Fibroblast of gingiva (primary cell): ENCODE measurements at places on chromosomes 13 and 19.

DNA sequence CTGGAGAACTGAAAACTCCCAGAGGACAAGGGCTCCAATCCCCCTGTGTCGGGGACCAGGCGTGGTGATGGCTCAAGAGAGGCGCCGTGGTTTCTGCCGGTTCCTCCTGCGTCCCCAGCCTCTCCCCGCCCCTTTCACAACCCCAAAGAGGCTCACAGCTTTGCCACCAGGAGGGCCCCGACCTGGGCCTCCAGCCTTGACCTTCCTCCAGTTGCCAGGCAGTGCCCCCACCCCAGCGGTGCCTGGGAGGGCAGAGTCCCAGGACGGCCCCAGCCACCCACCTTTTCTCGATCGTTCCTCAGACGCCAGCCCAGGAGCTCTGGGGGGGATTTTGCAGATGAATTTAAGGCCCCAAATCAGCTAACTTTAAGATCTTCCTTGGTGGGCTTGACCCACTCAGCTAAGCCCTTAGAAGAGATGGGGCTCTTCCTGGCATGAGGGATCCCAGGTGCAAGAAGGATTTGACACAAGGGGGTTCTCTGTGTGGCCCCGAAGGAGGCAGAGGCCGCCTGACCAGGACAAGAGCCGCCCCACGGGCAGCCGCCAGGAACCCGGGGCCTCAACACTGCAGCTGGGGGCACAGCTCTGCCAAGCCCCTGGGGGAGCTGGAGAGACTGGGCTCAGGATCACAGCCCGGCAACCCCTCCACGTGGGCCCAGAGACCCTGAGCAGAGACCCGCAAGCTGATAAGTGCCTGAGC is 47.0 kb downstream of the MCF2L start:
- DNase-seq, result no peak

DNA sequence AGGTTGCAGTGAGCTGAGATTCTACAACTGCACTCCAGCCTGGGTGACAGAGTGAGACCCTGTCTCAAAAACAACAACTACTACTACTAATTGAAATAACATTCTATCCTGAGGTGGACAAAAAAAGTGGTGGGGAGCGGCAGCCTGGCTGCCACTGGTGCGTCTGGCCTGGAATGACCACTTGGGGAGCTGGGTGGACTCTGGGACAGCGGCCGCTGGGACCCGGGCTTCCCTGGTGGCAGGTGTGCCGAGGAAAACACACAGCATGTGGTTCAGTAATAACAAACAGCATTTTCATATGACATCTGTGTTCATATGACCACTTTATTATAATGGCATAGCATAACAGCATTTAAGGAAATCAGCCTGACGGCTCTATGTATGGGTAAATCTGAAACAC is 33.9 kb downstream of the TFDP1 start:
- DNase-seq, result no peak

- no peak for DNase-seq
Observed at GRCh38 chr13:28077231-28077630, 23.1 kb downstream of the FLT3 start.

DNA sequence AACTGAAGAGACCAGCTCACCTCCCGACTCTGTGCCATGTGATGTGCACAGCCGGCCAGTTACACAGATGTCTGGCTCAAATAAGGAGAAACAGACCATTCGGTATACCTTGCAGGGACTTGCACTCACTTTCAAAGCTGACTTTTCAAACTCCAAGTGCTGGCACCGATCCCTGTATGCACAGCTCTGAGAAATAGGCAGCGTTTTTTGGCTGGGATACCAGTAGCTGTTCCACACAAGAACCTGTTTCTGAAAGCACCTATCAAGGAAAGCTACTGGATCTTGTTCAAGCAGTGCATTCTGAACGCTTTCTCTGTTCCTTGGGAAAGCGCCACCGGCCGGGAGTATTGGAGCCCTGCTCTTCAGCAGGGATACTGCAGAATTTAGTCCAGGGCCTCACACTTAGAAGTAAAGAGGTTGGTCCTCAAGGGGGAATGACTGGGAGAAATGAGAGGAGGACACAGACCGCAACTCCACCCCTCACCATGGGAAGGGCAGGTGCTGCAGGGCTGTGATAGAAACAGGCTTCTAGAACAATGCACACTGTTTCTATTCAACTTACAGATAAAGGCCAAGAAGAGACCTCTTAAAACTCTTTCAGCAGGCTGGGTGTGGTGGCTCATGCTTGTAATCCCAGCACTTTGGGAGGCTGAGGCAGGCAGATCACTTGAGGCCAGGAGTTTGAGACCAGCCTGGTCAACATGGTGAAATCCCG is 53.6 kb upstream of the PABPC3 start:
- DNase-seq, result no peak

- DNase-seq, result no peak
Observed at GRCh38 chr13:111924678-111925075, 142.3 kb upstream of the SOX1 start.

DNA sequence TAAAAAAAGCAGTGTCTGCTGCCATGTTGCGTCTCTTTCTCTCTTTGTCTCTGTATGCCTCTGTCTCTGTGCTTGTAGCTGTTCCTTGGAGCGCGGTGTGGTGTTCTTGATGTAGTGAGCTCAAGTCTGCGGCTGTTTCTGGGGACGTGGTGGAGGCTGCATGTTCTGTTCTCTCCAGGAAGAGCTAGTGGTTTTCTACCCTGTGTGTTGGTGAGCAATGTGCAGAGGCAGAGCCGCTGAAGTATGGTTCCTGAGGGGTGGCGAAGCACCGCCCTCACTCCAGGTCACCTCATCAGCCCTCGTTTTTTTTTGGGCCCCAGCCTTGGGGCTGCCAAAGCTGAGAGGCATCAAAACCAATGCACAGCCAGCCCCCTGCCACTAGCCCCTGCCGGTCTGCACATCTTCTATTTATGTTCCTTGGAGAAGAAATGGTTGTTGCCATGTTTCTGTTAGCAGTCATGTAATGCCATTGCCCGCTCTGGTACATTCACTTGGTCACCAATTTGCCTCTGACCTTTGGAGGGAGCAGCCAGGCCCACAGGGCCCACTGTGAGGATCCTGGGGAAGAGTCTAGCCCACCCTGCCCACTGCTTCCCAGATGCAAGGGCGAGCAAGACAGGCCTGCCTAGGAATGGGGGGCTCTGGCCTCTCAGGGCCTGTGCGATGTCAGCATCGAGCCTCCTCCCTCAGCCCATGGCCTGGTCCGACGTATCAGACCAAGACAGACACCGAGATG is 7.2 kb downstream of the HNRNPL start:
- DNase-seq, result no peak

DNA sequence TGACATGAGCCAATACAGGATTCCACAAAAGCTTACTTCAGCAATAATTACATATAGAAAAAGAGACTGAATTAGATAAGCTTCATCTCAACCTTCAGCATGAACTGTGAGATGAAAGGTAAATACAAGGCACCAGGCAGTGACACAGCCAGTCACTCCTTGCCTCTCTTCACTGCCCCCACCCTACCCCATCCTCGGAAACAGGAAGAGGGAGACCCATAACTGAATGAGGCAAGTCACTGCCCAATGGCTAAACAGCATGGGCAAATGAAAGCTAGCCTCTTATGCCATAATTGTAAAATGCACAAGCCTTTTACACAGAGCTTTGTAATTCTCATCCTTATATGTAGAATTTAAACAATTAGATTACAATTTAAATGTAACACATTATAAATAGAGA is 1.7 kb downstream of the ZNF160 start:
- no peak for DNase-seq

- DNase-seq, result peak; percentile 24
Observed at GRCh38 chr19:14031719-14032480, at the start of gene IL27RA. Gene IL27RA (plus strand): TSS chr19:14031762. CDS start chr19:14031873, 111 bp downstream.
